Cerebellum (tissue), 4 donors: ENCODE measurements at places on chromosomes 13 and 19. TPM values are rescaled to one million over a fixed set of nuclear protein-coding genes. Genes with fewer than 3 reads are reported as not detected.

DNA sequence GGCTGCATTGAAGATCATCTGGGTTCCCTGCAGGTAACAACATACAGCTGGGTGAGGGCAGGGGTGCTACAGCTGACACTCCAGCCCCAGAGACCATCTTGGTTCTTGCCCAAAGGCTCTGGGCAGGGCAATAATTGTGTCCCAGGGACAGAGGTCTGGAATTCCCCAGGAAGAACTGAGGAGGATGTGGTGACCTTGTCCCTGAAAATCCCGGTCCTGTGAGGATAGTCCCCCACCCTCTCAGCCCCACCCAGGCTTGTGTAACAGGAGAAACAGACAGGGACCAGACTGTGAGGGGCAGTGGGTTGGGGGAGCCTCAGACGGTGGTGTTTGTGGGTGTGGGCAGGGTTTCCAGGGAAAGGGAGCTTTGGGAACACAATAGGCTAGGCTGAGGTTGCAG lies 63.5 kb downstream of the COLGALT1 start:
- DNase-seq = no peak

- no peak for DNase-seq
These were observed 56.6 kb upstream of the ABCC4 start for GRCh38 chr13:95357875-95358274.

DNA sequence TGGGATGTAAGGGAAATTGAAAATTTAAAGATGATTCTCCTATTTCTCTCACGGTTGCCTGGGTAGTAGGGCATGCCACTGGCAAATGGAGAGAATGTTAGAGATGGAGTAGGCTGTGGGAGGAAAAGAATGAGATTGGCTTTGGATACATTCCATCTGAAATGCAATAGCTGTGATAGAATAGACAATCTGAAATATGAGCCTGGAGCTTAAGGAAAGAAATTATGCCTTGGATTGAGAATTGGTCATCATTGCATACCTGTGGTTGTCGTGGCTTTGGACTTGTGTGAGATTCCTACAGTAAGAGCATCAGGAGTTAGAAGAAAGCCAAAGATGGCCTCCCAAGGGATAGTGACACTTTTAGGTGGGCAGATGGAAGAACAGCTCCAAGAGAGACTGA lies 305.1 kb upstream of the SLC10A2 start:
- DNase-seq = no peak

- DNase-seq = no peak
These were observed 11.8 kb upstream of the SELENOW start for GRCh38 chr19:47766670-47767069.

- no peak for DNase-seq
These were observed 14.9 kb upstream of the RPL21 start for GRCh38 chr13:27236478-27236877.

GRCh38 chr13:30832845-30833332 lies 73.2 kb upstream of the MEDAG start:
- peak; percentile 49 for DNase-seq

GRCh38 chr13:94515374-94515773 lies 35.9 kb upstream of the DCT start:
- no peak for DNase-seq

- DNase-seq = no peak
These were observed 27.8 kb downstream of the PIN1 start for GRCh38 chr19:9862938-9863337.

DNA sequence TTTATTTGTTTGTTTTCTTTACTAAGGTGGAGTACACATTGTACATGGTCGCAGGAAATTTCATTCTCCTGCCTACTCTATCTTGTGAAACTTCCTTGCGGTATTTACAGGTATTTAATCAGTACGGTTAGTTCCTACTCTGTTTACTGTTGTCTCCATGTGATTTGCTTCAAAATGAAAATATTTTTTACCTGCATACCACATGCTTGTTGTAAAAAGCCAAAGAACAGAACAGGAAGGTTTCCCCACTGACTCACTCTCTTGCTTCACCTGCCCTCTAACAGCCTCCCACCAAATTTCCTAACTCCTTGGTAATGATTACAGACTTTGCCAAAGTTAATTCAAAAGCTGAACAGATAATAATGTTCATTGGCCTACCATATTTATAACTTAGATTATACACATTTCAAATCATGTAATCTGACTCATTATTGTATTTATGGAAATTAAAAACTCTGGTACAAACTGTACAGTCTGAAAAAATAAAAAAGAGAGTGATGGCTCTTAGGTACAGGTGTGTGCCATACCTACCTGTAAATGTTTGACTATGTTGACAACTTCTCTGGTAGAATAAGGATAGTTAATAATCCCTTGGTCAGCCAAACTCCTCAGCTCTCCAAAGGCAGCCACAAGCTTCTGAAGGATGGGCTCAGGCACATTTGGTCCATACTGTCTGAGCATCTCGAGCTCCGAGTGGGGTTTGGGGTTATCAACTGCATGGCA lies 239.9 kb downstream of the VWA8 start:
- no peak for DNase-seq

DNA sequence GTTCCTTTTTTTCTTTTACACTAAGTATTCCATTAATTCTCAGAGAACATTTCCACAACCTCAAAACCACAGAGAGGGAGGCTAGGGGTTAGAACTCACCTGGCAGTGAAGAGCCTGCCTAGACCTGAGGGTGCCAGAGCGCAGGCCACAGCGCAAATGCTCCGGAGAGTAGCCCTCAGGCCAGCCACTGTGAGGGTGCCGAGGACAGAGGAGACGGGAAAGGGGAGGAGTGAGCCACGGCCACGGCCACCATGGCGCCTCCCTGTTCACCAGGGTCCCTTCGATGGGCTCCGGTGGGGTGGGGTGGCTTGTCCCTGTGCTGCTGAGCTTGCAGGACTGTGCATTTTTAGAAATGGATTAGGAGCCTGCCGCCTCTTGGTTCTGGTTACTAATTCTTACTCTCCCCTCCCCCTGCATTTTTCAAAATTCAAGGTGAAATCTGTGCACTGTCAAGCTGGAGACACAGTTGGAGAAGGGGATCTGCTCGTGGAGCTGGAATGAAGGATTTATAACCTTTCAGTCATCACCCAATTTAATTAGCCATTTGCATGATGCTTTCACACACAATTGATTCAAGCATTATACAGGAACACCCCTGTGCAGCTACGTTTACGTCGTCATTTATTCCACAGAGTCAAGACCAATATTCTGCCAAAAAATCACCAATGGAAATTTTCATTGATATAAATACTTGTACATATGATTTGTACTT lies 58.8 kb downstream of the GGACT start:
- no peak for DNase-seq

GRCh38 chr13:28248080-28248479 lies 109.7 kb downstream of the PAN3 start:
- no peak for DNase-seq

DNA sequence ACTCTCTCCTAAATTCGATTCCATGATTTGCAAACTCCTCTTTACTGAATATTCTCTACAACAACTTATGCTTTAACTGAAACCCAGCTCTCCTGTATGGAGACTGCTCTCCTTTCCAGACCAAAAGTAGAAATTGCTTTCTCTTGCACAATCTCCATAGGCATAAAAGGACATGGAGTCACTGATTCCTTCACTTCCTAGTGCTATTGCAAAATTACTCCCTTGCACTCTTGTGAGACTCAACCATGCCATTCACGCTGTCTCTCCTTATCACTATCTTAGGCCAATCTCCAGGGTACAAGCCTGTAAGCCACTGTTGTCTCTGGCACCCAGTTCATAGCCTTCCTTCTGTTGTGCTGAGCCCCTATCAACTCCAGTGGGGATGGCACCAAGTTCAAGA lies 30.6 kb downstream of the SERPINE3 start:
- DNase-seq = no peak

DNA sequence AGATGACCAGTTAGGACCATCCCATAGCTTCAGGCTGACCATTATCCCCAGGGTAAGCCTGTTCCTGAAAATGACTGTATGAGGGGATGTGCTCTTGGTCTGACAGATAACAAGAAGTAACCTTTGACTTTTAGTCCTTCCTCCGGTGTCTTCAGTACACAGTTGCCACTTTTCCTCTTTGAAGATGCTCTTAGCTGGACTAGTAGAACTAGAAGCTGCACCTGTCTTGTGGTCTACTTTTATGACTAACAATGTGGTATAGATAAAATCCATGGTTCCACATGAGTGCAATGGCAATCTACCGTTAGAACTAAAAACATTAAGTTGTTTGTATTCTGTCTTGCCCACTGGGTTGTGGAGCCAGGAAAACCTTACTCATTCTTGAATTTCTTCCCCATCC lies 5.9 kb upstream of the RUBCNL start:
- DNase-seq = no peak

DNA sequence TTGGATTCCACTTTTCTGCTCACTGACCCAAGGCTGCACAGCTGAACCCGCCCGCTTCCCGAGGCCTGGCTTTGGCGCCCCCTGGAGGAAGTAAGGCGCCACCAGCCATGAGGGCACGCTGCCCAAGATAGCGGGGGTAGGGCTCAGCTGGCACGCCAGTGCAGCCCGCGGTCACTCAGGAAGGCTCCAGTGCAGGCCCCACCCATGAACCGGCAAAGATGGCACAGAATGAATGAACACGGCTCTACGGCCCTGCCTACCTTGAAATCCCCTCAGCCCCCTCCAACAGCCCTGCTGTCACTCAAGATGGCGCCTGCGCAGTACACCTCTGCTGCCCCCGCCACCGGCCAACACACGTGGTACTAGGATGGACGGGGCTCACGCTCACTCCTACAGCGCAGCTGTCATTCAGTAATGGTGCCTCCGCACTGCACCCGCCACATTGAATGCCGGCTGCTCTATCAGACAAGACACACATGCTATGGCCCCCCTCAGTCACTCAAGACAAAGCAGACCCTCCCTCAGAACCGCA lies 3.0 kb downstream of the PEG3 start:
- DNase-seq = peak; percentile 69

DNA sequence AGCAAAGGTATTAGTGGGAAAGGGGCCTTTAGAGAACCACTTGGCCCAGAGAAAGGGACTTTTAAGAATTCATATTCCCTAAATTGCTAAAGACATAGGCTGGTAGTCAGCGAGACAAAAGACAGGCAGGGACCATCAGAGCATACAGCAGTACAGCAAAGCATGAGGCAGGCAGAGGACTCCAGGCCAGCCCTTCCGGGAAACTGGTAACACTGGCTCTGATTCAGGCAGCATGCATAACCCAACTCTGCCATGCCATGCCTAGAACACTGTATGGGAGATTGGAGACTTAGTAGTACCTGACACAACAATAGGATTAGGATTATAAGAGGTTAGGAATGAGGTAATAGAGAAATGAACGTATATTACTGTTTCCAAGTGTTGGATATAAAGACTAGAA lies 34.9 kb downstream of the CAB39L start:
- DNase-seq = no peak

DNA sequence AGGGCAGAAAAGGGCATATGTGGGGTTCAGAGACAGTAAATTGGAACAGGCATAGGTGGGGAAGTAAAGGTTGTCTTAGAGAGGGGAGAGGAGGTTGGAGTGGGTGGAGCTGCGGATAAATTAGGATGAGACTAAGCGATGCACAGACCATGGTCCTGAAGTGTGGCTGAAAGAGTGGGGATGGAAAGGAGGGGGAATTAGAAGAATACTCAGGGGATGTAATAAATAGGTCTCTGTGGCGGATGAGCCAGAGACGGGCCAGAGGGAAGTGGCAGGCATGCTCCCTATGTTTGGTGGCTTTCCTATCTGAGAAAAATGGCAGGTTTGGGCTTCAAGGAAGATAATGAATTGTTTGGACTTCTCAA lies 123.4 kb downstream of the OLFM4 start:
- no peak for DNase-seq

GRCh38 chr19:42872608-42873007 lies 6.9 kb downstream of the PSG1 start:
- DNase-seq = no peak

DNA sequence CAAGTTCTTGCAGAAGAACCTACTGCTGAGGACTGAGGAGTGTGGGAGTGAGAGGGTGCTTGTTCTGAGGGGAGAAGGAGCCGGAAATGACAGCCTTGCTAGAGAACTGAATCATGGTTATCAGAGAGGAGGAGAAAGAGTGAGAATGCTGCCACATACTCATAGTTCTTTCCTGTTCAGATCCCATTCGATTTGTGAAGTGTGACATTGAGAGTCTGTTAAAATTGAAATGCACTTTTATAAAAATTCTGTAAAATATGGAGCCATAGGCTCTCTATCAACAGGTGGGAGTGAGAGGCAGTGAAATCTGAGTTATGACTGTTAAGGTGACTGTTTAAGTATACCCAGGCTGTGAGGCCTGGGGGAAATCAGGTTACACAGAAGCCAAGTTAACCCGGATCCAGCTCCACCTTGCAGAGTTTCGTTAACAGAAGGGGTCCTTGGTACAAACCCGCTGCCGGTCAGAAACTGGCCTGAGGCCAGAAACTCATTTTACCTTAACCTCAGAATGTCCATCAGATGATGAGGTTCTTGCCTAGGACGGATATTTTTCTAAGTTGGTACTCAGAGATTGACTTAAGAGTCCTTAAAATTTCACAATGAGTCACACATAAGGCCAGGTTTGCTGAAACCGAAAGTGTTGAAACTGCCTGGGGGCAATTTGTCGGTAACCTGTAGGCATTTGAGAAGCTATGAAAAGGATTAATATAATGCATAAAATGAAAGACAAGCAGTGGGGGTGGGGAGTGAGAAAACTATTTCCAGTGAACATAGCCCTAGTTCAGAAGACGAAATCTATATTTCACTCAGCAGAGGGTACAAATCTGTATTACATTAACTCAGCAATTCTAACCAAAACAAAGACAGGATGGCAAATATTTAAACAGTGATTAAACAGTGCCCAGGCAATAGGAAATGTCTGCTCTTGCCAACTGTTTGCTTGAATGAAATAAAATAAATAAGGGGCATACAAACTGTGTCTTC lies 350.5 kb downstream of the KCNRG start:
- no peak for DNase-seq

GRCh38 chr13:46386392-46387063 lies 524 bp downstream of the RUBCNL start:
- no peak for DNase-seq

DNA sequence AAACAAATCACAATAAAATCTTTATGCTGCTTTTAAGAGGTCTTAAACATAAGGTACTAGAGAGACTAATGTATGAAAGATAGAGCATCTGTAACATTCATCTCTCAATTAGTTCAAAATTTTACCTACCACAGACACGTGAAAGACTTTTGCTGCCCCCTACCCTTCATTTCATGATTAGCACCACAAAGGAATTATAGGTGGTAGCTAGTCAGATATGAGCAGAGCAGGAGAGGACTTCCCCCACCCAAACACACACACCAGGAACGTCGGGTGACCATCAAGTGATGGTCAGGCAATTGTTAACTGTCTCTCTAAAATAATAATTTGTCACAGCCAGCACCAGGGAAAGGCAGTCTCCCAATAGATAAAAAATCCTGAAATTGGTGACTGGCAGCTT lies 1531.7 kb upstream of the SPRY2 start:
- DNase-seq = no peak

GRCh38 chr13:51437550-51438127 lies 15.2 kb downstream of the INTS6 start:
- DNase-seq = no peak

GRCh38 chr13:38759390-38759789 lies 72.5 kb downstream of the FREM2 start:
- DNase-seq = no peak

- DNase-seq = no peak
These were observed 438.6 kb downstream of the COG6 start for GRCh38 chr13:40094056-40094455.

CDC37 gene
- 41.6 TPM for total RNA-seq

CATSPERD gene
- total RNA-seq = 0.27 TPM

PRR19 gene
- 1.4 TPM for total RNA-seq

RNF17 gene
- 0.09 TPM for total RNA-seq

GPR183 gene
- 1.1 TPM for total RNA-seq

KCNJ14 gene
- 1.6 TPM for total RNA-seq

CEACAM19 gene
- 1.8 TPM for total RNA-seq

ICAM4 gene
- not detected for total RNA-seq
